ENCODE measurements at places on chromosomes 3 and 15.

- no peak for DNase-seq
Observed at GRCh38 chr3:86695752-86696151, 295.2 kb downstream of the VGLL3 start.

DNA sequence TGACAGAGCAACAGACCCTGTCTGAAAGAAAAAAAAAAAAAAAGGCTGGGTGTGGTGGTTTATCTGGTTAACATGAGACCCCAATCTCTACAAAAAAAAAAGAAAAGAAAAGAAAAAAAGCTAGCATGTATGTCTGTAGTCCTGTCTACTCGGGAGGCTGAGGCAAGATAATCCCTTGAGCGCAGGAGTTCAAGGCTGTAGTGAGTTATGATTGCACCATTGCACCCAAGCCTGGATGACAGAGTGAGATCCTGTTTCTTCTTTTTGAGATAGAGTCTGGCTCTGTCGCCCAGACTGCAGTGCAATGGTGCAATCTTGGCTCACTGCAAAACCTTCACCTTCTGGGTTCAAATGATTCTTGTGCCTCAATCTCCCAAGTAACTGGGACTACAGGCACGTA is 8.4 kb upstream of the DHX30 start:
- no peak for DNase-seq

DNA sequence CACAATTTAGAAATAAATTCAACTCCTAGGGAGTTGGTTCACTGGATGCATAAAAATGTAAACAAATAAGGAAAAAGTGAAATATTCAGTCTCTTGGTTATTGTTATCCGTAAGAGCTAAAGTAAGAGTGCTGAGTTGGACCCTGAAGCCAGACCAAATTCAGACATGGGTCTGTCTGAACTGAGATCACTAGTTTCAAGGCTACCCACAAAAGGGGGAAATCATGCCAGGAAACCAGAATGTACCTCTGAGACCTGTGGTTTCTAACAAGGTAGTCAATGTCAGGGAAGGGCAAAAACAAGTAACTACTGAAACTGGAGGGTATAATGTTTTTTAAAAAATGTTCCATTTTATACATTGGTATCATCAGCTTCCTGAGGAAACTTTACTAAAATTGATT is 35.2 kb upstream of the GOLGA6L2 start:
- no peak for DNase-seq

GRCh38 chr3:114624047-114624445 is 330.2 kb downstream of the TIGIT start:
- DNase-seq: no peak

Data from stimulated activated CD4-positive, alpha-beta T cell treated with anti-CD3 and anti-CD28 coated beads, Interleukin-4, amount 100 ng/mL, for 1 hour (primary cell).